ENCODE measurements at places on chromosomes 2 and 18. TPM values are rescaled to one million over a fixed set of nuclear protein-coding genes. Genes with fewer than 3 reads are reported as not detected.

DNA sequence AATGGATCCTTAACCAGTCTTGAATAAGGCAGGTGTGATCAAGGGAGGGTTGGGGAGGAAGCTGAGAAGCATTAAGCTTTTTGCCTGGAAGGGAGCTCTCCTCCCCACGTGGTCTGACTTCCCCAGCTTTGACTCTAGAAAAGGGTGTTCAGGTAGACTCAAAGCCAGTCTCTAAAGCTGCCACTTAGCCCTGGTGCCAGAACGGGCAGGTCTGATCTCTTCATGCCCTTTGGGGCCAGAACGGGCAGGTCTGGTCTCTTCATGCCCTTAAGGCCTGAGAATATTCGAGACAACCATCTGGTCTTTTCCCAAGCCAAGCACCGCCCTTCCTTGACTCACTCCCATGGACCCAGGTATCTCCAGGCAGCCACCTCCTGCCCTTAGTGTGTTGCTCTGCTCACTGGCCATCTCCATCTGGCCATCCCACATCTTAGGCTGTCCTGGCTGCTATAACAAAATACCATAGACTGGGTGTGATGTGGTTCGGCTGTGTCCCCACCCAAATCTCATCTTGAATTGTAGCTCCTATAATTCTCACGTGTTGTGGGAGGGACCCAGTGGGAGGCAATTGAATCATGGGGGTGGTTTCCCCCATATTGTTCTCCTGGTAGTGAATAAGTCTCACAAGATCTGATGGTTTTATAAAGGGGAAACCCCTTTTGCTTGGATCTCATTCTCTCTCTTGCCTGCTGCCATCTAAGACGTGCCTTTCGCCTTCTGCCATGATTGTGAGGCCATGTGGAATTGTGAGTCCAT is 59.4 kb downstream of the SNORC start:
- peak; percentile 46 for ATAC-seq

TFCP2L1 gene
- 36.5 TPM for total RNA-seq

GRCh38 chr18:22846088-22846683 is 86.9 kb upstream of the RBBP8 start:
- ATAC-seq: no peak

WIPF1 gene
- 3.1 TPM for total RNA-seq
